ENCODE measurements at places on chromosomes 11 and 22.

- DNase-seq, result no peak
Observed at GRCh38 chr11:120194166-120194565, 16.7 kb upstream of the OAF start.

DNA sequence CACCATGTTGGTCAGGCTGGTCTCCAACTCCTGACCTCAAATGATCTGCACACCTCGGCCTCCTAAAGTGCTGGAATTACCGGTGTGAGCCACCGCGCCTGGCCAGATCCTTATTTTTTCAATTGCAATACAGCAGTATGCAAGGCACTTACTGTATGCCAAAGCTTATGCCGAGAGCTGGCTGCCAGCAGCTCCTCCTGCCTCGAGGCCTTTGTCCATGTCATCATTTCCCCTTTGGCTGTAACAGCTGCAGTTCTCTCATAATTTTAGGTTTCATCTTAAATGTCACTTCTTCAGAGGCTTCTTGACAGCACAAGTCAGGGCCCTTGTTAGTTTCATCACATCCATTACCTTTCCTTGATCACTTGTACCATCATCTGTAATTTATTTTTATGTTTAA lies 1.5 kb upstream of the SREBF2 start:
- DNase-seq, result peak; percentile 28

GRCh38 chr11:44941259-44942021 lies 9.2 kb downstream of the TP53I11 start:
- DNase-seq, result peak; percentile 47

- no peak for DNase-seq
Observed at GRCh38 chr11:85276332-85276731, 350.8 kb downstream of the DLG2 start.

DNA sequence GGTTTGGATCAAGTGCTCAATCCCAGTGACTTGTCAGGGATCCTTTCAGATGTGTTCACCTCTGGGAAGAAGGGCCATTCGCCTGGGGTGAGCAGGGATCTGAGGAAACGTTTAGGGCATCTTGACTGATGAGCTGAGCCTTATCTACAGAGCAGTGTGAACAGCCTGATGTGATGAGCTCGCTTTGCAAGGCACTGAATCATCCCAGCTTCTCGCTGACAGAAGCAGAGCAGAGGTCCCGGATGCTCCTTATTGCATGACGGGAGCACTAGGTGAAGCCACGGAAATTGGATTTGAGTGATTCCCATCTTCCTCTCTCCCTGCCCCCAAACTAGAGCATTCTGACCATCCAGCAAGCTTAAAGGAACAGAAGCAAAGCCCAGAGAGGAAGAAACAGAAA lies 46.5 kb downstream of the SEZ6L start:
- no peak for DNase-seq

DNA sequence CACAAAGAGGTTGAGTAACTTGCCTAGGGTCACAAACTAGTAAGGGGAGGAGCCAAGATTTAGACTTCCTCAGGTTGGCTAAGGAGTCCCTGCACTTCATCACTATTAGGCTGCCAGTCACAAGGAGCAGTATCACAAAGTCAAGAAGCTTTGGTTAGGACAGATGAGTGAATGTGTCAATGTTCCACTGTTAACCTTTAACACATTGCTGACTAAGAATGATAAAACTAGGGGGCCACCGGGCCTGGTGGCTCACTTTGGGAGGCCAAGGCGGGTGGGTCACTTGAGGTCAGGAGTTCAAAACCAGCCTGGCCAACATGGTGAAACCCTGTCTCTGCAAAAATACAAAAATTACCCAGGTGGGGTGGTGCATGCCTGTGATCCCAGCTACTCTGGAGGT lies 32.0 kb downstream of the TMEM123 start:
- DNase-seq, result no peak

- no peak for DNase-seq
Observed at GRCh38 chr11:86676010-86676409, 3.6 kb upstream of the ME3 start.

- DNase-seq, result no peak
Observed at GRCh38 chr11:1509626-1510255, 23.2 kb upstream of the MOB2 start.

GRCh38 chr11:126748793-126749192 lies 251.8 kb downstream of the KIRREL3 start:
- DNase-seq, result no peak
